Naive thymus-derived CD8-positive, alpha-beta T cell (primary cell): ENCODE measurements at places on chromosomes 13 and 19. TPM values are rescaled to one million over a fixed set of nuclear protein-coding genes. Genes with fewer than 3 reads are reported as not detected.

- DNase-seq = peak; percentile 30
Observed at GRCh38 chr19:45153339-45154063, 7.3 kb downstream of the NKPD1 start.

- no peak for DNase-seq
Observed at GRCh38 chr19:48553676-48554384, 1.9 kb downstream of the SULT2B1 start.

GRCh38 chr13:106311004-106311403, 224.5 kb downstream of the EFNB2 start:
- DNase-seq = no peak

GRCh38 chr13:109959903-109960302, 173.5 kb upstream of the IRS2 start:
- DNase-seq = no peak

- peak; percentile 35 for DNase-seq
Observed at GRCh38 chr19:18205200-18205892, 1.5 kb upstream of the RAB3A start.

DNA sequence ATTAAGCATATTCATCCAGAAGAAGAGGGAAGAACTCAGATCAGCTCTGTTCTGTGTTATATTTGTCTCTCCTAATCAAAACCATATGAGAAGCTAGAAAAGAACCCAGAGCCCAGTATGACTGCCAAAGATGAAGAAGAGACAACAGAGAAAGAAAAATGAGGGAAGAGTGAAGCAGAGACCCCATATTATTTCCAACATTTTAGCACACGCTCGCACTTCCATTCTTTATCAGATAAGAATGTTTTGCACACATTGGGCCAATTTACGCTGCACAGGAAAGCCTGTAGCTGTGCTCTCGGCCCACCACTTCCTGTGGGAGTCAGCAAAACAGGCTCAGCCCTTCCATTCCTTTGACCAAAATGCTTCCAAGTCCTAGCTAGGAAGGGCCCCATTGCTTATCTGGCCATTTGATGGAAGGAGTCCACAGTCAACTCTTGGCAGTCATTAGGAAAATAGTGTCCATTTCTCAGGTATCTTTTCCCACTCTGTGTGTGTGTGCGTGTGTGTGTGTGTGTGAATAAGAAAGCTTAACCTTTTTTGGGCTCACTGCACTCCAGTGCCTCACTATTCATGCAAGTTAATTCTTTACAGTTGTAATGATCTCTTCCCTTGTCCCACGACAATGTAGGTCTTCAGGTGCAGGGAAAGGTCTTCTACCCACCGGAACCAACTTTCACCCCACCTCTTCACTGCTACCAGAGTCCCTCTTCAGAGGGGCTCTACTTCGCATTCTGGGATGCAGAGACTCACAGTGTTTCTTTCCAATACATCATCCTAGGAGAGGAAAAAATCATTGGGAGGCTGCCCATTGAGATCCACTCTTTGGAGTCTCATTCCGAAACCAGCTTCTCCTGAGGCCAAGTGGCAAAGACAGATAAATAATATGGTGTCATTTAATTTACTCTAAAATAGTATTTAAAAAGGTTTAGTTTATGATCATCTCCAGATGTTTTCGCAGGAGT, 237.5 kb downstream of the COG6 start:
- DNase-seq = peak; percentile 24

GRCh38 chr19:35975608-35976214, 19.3 kb upstream of the SDHAF1 start:
- DNase-seq = no peak

- no peak for DNase-seq
Observed at GRCh38 chr19:45492627-45493470, 4.0 kb downstream of the RTN2 start.

GRCh38 chr13:28056970-28057712, 43.2 kb downstream of the FLT3 start:
- DNase-seq = no peak

GRCh38 chr13:21055511-21056045, 5.8 kb downstream of the LATS2 start:
- no peak for DNase-seq

- no peak for DNase-seq
Observed at GRCh38 chr19:51346742-51347141, 4.8 kb upstream of the VSIG10L start.

GRCh38 chr19:11102944-11103343, 13.7 kb downstream of the LDLR start:
- no peak for DNase-seq

- no peak for DNase-seq
Observed at GRCh38 chr13:53073711-53074110, 45.1 kb downstream of the OLFM4 start.

GRCh38 chr13:20099319-20099718, 61.5 kb downstream of the GJA3 start:
- DNase-seq = no peak

- no peak for DNase-seq
Observed at GRCh38 chr13:32998966-32999365, 17.3 kb upstream of the KL start.

DNA sequence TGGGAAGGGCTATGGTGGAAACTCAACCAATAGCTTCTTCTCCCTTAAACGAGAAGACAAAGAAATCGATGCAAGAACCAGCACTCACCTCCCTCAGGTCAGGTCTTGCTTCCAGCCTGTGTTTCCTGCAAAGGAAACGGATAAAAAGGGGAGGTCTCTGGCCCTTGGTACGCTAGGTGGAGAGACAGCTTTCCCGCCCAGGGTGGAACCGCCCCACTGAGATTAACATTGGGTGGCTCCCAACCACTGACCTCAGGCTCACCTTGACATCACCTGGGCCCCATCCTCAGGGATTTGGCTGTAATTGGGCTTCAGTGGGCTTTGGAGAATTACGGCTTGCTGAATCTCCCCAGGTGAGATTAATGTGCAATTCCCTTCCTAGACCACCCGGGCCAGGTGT, at the start of gene NLRP7:
Gene NLRP7, minus strand, starts transcription at position 150 of the 400 bp plus-strand sequence.
- DNase-seq = no peak

DNA sequence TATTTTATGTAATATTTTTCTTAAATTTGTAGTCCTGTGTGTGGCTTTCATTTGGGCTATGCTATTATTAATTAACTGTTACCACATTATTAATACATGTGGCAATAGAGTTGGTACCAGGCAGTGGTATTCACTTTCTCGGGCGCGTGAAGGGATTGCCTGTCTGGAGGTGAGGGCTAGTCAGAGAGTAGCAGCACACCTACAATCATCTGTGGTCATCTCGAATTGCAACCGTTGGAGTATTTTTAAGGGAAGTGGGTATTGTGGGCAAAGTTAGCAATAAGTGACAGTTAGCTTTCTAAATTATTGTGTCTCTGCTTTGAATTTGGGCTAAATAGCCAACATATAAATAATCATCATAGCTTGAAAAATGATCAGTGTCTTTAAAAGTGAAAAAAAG, 20.0 kb upstream of the GPR18 start:
- no peak for DNase-seq

DNA sequence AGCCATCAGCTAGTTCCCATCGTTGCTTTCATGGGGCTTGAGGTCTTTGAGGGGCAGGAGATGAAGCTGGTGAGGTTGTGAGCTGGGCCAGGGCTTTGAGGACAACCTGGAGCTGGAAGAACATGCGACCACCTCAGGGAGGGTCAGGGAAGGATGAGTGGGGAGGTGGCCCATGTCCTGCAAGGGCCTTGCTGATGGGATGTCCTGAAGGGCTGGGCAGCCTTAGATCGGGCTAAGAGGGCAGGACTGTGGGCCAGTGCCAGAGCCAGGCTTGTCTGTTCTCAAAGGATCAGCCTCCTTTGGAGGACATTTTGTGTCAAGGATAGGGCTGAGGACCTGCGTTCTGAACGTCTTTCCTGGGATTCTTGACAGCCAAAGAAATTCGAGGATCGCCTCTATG, 10.5 kb downstream of the CYTH2 start:
- DNase-seq = no peak

DNA sequence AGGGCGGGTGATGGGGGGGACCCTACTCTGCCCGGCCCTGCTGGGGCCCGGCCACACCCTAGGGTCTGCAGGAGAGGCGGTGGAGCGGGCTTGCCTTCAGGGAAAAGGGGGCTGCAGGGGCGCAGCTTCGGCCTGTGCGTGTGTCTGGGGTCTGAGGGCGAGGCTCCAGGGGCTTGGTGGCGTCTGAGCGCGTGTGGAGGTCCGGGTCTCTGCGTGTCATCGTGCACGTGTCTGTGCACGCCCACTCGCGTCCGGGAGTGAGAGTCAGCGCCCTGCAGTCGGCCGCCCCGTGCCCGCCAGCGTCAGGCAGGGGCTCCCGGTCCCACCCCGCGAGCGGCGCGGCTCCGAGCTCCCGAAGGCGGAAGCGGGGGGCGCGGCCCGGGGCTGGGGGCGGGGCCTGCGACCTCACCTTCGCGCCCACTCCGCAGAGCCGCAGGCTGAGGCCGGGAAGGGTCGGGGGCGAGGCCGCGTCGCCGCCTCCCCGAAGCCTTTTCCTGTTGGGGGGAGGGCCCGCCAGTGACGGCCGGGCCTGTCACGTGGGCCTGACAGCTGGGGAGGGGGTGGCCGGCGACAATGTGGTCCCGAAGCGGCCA, at the start of gene ARHGAP45:
Gene ARHGAP45, plus strand, starts transcription at position 420 of the 593 bp plus-strand sequence. CDS start 239 bp downstream, outside the sequence.
- DNase-seq = peak; percentile 86

DNA sequence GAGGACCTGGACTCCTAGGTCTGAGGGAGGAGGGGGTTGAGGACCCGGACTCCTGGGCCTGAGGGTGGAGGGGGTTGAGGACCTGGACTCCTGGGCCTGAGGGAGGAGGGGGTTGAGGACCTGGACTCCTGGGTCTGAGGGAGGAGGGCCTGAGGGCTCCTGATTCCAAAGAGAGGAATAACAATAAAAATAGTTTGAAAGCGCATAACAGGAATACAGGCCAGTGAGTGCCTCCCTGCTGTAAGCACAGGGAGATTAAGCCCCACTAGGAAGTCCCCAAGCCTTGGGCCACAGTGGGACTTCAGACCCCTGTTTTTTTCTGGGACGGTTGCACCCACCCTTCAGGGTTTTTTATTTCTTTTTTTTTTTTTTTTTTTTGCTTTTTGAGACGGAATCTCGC, 1.2 kb upstream of the SBK2 start:
- DNase-seq = no peak

DNA sequence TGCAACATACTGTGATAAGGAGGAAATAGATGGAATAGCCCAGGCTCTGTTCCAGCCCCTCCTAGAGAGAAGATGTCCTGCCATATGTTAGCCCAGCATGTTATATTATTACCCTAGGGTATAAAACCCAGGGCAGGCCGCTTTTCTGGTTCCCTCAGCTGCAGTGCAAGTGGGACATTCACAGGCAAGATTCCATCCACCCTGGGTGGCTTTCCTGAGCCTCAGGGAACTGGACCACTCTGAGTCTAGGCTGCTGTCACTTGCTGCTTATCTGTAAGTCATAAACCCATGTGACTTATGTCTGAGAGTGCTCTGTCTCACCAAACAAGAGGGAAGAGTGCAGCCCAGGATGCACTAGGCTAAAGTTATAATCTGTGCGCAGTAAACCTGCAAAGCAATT, 413.2 kb downstream of the MZT1 start:
- no peak for DNase-seq

GRCh38 chr19:50428772-50429463, 3.8 kb upstream of the MYBPC2 start:
- no peak for DNase-seq

DNA sequence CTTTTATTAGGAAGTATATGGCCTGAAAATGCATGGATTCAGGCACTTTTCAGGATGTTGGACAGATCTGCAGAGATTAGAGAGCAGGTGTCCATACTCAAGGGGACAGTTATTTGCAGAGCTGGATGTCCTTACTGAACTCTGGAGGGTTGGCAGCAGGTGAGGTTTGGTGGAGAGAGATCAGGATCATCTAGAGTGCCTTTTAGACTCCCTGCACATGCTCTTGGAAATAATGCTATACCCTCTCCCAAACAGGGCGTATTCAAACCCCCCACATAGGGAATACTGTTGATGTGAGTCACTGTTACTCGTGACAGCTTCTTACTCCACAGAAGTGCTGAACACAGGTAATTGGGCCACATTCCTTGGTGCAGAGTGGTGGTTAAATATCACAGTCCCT, 725.7 kb upstream of the SGCG start:
- DNase-seq = no peak

DNA sequence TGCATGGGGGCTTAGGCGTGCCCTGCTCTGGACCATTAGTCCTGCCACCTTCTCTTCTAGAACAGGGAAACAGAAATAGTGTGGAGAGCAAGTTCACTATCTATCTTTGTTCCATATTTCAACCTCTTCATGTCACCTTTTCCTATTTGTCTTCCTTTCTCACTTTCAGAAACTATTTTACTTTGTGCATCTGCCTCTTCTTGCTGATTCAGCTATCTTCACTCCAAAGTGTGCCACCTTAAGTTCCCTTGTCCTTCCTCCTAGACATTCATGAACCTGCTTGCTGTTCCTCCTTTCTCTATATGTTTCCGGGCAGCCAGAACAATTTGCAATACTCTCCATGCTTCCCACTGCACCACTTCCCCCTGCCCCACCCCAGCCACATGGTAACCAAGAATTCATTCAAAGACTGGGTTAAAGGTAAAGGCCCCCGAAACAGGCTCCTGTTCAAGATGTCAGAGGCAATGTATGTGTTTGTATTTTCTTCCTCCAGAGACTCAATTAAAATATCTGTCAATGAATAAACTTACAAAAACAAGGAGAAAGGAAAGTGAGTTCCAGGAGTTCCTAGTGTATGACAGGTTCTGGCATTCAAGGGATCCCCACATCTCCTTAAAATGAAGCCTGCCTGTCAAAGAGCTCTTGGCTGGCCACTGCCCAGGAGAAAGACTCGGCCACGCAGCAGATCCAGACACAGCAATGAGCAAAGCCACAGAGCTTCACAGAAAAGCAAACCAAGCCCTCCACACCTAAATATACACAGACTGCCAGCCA, 268.1 kb downstream of the DNAJC15 start:
- no peak for DNase-seq

GRCh38 chr19:13026462-13027370, 31.4 kb downstream of the NFIX start:
- no peak for DNase-seq

GRCh38 chr19:6707658-6708018, 12.8 kb downstream of the C3 start:
- no peak for DNase-seq

DNA sequence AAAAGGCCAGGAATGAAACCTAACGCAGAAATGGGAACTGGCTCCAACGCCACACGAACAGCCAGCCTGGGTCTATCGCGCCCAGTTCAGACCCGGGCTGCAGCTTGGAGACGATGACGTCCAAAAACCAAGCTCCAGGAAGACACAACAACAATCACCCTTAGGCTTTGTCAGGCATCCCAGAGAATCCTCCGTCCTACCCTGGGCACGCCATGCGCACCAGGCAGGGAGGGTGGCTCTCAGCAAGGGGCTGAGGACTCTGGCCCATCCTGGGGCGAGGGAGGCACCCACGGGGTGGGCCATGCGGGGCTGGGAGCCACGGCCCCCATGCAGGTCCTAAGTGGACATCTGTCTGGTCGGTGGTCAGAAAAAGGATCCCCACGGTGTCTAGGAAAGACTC, 9.0 kb downstream of the RASA3 start:
- no peak for DNase-seq

The FBXO27 gene
- total RNA-seq = not detected

The ZNF681 gene
- 10.8 TPM for total RNA-seq

The FCGBP gene
- 223 TPM for total RNA-seq

The DAND5 gene
- total RNA-seq = not detected

The SIGLEC11 gene
- not detected for total RNA-seq

The SELENOV gene
- total RNA-seq = not detected

The ALKBH7 gene
- total RNA-seq = 73.7 TPM

The ZNF222 gene
- total RNA-seq = 7.8 TPM

The KLK8 gene
- not detected for total RNA-seq

The NANOS3 gene
- not detected for total RNA-seq

The FGF22 gene
- total RNA-seq = 2.4 TPM

The ASF1B gene
- total RNA-seq = 2.7 TPM

The SIGLEC5 gene
- not detected for total RNA-seq

The PGLYRP1 gene
- not detected for total RNA-seq

The CCDC106 gene
- total RNA-seq = 8.3 TPM

The KANK3 gene
- 3.3 TPM for total RNA-seq

The APC2 gene
- 0.29 TPM for total RNA-seq
